AG04449 (cell line): ENCODE measurements at places on chromosomes 4 and X.

- no peak for DNase-seq
Observed at GRCh38 chr4:186887752-186888151, 164.1 kb upstream of the FAT1 start.

DNA sequence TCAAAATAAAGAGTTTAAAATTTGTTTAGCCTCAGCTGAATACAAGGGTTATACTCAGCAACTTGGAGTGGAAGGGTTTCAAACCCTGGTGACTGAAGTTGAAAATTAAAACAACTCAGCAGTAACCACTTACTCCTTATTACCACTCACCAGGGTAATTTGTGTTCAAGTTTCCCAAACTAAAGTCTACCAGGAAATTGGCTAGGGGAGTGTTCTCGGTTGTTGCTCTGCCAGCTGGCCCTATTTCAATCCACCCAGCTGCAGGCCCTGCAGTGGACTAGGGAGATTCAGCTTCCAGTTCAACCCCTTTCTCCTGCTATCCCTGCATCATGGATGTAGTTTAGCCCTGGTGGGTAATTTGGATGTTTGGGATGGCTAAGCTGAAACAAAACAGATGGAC is 37.8 kb upstream of the EXOC1L start:
- DNase-seq, result no peak

DNA sequence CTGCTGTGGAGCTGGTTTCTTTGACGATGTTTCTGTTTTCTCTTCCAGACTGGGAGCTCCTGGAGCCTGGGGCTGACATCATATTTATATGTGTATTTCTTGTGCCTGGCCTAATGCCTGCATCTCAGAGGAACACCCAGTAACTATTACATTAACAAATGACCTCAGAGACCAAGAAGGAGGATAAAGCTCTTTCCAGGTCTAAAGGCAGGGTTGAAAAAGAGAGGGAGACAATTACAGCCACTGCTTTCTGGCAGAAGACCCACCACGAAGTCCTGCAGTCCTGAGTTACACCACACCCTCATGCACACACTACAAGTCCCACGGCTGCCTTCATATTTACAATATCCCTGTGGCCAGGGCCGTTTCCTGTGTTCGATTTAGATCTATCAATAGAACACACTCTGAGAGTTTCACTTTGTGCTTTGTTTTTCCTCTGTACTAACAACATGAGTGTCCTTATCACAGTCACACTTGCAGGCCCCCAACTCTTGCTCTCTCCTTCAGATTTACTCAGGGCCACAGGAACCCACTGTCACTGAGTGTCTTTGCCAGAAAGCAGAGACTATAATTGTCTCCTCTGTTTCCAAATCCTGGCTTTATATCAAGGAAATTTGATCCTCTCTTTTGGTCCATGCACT is 535.5 kb downstream of the MID1IP1 start:
- no peak for DNase-seq

GRCh38 chrX:105488716-105489115 is 268.2 kb upstream of the TEX13A start:
- no peak for DNase-seq

GRCh38 chrX:12471061-12471460 is 320.2 kb upstream of the PRPS2 start:
- DNase-seq, result no peak

GRCh38 chrX:54134269-54134668 is 48.8 kb downstream of the FAM120C start:
- DNase-seq, result no peak

- no peak for DNase-seq
Observed at GRCh38 chrX:21990832-21991231, 41.3 kb upstream of the PHEX start.

GRCh38 chrX:136523770-136524169 is 8.2 kb upstream of the VGLL1 start:
- no peak for DNase-seq

GRCh38 chrX:74534569-74535038 is 79.8 kb downstream of the RLIM start:
- no peak for DNase-seq

DNA sequence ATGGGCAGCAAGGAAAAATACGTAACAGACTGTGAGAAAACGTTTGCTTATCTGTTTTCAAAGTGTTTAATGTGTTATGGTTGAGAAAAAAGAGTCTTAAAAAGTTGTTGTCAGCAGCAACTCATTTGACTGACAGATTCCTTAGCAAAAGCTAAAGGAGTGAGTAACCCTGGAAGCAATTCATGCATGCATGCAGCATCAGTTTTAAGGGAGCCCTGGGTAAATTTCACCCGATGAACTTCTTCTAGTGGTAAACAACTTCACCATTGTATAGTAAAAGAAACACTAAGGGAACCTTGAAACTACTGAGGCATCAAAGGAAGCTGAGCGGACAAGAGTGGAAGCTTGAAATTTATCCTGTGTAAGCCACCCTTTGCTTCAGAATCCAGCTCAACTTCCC is 583.2 kb upstream of the INTU start:
- DNase-seq, result no peak

DNA sequence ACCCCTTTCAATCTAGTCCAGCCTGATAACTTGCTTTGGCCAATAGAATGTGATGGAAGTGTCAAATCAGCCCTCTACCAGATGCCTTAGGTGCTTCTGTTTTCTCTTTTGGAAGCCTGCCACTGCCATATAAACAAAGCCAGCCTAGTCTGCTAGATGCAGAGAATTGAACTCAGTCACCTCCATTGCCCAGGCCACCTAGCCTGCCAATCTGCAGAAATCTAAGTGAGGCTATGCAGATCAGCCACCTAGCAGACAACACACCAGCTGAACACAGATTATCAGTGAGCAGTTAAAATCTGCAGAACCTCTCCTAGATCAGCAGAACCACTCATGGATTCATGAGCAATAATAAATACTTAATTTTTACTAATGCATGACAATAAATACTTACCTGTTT is 1108.2 kb downstream of the PCDH18 start:
- no peak for DNase-seq

- no peak for DNase-seq
Observed at GRCh38 chrX:32480019-32480418, 731.3 kb downstream of the DMD start.

- DNase-seq, result peak; percentile 14
Observed at GRCh38 chr4:85928775-85929591, 430.9 kb downstream of the MAPK10 start.
